CD4-positive, alpha-beta T cell treated with Interleukin-4 for 4 hours (primary cell): ENCODE measurements at places on chromosomes 6 and 20.

- DNase-seq: no peak
Observed at GRCh38 chr6:44339763-44340625, 2.5 kb upstream of the SPATS1 start.

GRCh38 chr6:133764008-133764753 is 124.7 kb upstream of the TCF21 start:
- DNase-seq: no peak

DNA sequence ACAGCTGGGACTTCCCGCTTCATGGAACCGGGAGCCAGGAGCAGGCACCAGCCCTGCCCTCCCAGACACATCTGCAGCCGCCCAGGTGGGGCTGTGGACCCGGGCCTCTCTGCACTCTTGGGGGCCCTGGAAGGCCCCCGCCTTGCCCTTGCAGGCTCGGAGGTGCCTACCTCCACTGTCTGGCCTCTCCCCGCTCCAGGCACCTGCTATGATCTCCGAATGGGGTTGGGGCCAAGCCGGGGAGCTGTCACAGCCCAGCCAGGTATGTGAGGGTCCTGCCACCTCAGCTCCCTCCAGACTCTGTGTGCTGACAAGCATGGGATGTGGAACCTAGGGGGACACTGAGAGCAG is 54.0 kb downstream of the GMDS start:
- DNase-seq: no peak

DNA sequence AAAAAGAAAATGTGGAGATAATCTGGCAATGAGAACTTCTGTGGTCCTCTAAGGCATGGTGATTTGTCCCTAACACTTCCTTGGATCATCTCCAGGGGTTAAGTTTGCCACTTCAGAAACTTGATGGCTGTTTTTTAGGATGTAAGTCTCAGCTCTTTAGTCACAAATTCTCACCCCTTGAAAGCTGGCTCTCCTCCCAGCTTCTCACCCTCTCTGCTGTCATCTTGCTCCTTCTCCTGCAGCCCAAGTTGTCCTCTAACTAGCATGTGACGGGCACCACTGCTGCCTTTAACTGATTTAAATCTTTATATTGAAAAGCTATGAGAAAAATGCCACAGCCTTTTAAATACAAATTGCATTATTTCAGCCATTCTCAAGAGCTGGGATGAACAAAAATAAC is 107.8 kb downstream of the MAP3K5 start:
- no peak for DNase-seq

DNA sequence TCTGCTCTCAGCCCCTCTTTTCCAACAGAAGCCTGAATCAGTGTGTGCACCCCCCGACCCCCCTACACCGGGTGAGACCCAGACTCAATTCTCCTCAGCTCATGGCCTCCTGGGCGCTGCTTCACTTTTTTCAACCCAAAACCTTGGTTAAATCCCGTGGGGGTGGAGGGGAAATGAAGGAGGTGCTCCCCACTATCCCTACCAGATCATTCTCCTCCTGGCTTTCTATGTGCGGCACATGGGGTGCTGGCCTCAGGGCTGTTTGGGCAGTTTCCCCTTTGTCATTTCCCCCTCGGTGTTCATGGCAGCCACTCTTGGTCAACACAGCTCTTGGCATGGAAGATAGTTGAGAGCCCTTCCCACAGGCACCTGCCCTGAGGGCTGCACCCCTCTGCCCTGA is 4.6 kb downstream of the CST4 start:
- DNase-seq: no peak

- no peak for DNase-seq
Observed at GRCh38 chr6:15952231-15953151, 176.4 kb upstream of the MYLIP start.

DNA sequence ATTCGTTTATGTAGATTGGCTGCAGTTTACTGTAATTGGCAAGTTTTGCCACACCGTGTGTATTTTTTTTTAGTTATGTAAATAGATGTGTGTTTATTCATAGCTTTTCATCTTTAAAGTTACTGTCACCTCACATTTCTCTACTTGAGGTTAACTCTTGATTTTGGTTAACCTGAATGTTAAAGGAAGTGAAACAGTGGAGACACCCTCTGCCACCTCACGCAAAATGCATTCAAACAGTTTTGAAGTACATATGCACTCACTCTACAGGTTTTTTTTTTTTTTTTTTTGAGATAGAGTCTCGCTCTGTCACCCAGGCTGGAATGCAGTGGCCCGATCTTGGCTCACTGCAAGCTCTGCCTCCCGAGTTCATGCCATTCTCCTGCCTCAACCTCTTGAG is 17.7 kb downstream of the OR2A4 start:
- DNase-seq: no peak

DNA sequence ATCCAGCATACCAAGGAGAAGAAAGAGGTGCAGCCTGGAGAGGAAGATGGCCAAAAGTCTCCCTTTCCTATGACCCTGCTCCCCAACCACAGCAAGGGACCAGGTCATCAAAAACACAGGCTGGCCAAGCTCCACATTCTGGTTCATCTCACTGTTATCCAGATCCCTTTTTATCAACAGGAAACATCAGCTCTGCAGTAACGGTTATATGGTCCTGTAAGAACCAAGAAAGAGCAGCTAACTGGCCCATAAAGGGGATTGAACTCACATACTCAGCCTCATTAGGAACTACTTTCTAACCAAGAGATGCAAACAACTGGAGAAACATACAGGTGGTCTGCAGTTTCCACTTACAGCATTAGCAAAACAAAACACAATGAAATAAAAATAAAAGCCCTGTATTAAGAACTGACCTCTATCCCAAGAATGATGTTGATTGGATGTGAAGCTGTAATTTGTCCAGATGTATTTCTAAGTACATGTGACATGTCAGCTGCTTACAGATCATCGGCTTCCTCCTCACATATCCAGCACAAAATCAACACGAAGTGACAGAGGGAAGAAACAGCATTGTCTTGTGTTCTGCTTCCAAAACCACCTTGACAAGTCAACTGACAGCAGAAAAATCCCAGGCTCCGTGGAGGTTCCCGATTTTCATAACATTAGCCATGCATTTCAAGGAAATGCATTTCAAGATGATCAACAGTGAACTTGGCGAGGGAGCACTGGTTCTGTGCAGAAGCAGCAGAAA is 557.2 kb upstream of the AGPAT4 start:
- DNase-seq: no peak

DNA sequence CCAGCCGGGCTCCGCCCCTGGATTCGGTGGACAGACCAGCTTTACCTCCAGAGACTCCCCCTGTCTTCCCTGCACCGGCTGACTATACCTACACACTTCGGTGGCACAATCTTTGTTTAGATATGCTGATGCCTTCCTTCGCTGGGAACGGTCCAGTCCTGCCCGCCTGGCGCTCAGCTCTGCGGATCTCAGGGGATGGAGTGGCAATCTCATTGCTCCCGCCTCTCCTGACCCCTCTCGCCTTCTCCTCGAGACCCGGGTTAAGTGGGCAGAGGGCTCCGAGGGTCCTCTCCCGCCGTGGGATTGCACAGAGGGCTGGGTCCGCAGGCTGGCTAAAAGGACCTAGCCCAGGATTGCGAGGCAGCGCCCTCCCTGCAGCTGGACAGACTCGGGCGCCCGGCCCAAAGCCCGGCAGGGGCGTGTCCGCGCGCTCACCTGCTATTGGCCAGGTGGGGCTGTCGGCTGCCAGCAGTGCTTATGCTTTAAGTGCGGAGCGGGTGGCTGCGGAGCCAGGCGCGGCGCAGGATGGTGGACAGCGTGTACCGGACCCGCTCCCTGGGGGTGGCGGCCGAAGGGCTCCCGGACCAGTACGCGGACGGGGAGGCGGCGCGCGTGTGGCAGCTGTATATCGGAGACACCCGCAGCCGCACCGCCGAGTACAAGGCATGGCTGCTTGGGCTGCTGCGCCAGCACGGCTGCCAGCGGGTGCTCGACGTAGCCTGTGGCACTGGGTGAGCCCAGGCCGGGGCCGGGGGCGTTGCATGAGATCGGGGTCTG is at the start of gene GNMT:
Gene GNMT, plus strand, starts transcription at position 512 of the 777 bp plus-strand sequence. Its CDS starts 14 bp downstream, at position 526.
- no peak for DNase-seq

DNA sequence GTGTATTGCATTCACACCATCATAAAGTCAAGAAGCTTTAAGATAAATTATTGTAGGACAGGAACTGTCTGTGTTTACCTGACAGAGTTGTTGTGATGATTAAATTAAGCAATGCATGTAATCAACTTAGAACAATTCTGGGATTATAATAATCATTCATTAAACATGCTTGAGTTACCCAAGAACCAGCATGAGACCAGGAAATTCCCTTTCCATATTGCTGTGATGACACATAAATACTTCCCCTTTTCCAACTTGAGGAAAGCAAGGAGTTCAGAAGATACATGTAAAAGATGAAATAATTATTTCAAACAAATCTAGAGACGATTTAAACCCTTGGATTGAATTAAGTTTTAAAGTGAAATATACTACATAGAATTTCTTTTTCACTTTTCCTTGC is 404.4 kb downstream of the GJA1 start:
- DNase-seq: no peak

DNA sequence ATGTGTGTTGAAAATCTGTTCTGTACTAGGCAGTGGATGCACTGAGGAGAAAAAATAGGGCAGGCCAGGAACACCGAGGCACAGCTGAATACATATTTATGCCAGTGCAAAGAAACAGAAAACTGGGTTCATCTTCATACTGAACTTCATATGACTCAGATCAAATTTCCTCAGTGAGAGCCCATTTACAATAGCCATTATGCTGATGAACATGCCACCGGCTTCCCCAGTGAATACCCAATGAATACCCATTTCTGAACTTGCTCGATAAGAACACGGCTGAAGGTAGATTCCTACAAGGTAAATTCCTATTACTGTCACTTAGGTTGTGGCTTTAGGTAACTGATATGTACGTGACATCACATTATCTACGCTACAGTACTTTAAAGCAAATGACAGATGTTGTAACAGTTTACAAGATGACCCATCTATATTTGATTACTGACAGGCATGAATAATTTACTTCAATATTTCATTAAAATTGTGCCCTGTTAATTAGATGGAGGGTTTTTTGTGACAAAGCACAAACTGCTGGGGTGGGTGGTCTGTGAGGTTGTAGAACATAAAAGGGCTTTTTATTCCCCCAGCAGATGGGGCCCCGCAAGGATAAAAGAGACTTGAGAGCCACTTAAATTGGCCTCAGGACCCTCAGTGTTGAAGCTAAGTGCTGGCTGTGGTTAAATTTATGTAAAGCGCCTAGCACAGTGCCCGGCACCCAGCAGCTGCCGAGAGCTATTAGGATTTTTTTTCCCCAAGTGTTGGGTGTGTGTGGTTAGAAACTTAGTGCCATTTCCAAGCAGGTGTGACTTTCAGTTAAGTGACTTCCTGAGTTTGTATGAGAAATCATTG is 264.5 kb downstream of the CD83 start:
- DNase-seq: no peak

GRCh38 chr6:34657037-34657306 is 39.6 kb downstream of the ILRUN start:
- DNase-seq: no peak

DNA sequence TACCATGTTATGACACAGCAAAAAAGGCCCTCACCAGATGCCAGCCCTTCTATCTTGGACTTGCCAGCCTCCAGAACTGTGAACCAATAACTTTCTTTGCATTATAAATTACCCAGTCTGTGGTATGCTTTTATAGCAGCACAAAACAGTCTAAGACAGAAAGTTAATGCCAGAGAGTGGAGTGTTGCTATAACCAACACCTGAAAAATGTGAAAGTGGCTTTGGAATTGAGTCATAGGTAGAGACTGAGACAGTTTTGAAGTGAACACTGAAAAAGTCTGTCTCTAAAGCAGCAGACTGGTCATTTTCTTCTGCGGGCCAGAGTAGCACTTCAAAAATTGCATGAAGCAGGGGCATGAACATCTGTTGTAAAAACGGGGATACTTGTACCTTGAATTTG is 28.0 kb upstream of the ASIP start:
- DNase-seq: no peak

- DNase-seq: no peak
Observed at GRCh38 chr6:38957426-38957825, 91.2 kb upstream of the GLP1R start.

- DNase-seq: no peak
Observed at GRCh38 chr6:44285552-44286284, 15.5 kb downstream of the TMEM151B start.

GRCh38 chr6:35084041-35084491 is 57.1 kb downstream of the TCP11 start:
- no peak for DNase-seq

- no peak for DNase-seq
Observed at GRCh38 chr6:142300758-142301650, 803 bp upstream of the ADGRG6 start.

- DNase-seq: no peak
Observed at GRCh38 chr6:80460257-80460865, 353.9 kb downstream of the BCKDHB start.

DNA sequence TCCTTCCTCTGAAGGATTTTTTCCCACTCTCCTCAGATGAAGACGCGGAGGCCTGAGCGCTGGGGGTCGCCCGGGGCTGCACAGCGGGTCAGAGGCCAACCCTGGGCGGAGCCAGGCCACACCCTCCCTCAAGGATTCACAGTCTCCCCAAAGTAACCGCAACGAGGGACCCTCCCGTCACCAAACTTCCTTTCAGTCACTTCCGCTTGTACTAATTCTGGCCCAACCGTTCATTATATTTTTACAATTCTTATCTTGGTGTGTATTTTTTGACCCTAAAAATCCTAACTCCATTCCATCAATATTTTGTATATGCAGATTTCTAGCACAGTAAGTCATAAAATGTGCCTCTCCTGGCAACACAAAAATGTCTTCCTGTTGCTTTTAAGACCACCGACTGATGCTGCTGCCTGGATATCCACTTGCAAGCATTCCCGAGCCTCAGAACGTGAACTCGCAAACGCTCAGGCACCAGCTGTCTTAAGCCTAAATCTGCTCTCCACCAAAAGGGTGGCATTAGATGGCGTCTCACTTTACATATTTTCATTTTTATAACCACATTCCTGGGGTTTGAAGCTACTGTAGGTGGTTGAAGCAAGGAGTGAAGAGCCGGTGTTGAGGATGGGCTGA is 128.0 kb downstream of the DLL1 start:
- DNase-seq: no peak

DNA sequence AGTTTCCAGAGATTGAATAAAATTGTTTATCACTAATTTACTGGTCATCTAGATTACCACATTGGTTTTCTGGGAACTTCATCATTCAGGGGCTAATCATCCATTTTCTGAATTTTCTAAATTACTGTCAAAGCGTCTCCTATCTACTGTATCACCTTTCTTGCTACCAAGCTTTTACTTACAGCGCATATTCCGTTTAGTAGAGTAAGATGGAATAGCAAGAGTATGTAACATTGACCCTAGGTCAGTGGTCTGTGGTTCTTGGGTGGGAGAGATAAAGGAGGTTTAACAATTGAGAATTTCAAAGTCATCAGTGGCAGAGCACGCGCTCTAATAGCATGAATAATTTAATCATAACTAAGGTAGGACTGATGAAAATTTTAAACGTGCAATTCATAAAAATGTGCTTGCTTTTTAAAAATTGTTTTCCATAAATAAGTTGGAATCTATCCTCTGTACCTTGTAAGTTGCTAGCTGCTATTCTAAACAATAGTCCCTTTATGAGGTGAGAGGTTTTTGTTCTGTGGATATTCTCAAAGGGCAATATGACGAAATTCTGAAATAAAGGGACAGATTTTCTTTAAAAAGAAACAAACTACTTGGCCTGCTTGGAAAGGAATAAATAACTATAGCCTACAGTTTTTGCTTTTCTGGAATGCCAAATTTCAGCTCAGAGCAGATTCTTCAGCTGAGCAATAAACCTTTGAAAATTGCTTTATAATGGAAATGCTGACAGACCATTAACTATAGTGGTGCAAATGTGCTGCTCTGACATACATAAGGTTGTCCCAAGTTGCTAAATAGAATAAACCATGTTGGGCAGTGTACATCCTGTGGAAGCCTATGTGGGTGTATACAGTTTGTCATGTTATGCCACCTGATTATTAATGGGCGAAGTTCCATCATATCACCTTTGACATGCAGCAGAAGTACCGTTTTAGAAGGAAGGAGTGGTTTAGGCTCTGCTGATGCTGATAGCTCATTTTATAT is 84.1 kb downstream of the ZFAND3 start:
- no peak for DNase-seq
